ENCODE measurements at places on chromosomes 5 and 9. TPM values are rescaled to one million over a fixed set of nuclear protein-coding genes. Genes with fewer than 3 reads are reported as not detected.

GRCh38 chr5:15516486-15516885 is 16.5 kb downstream of the FBXL7 start:
- H3K4me3 ChIP-seq = no peak overlapping the region
- H3K36me3 ChIP-seq = no peaks in the 10 kb centered on the region
- H3K27me3 ChIP-seq = no peaks in the 10 kb centered on the region
- H3K27ac ChIP-seq = no peak overlapping the region

GRCh38 chr5:53575831-53576230 is 15.4 kb downstream of the NDUFS4 start:
- DNase-seq = no peak
- no peaks in the 10 kb centered on the region for H3K36me3 ChIP-seq
- H3K27ac ChIP-seq = no peak overlapping the region
- no peak overlapping the region for H3K4me3 ChIP-seq
- no peaks in the 10 kb centered on the region for H3K4me1 ChIP-seq

- no peak overlapping the region for H3K4me3 ChIP-seq
- H3K27ac ChIP-seq = no peak overlapping the region
- H3K27me3 ChIP-seq = no peaks in the 10 kb centered on the region
These were observed 232.2 kb downstream of the PDE4D start for GRCh38 chr5:59661311-59661710.

DNA sequence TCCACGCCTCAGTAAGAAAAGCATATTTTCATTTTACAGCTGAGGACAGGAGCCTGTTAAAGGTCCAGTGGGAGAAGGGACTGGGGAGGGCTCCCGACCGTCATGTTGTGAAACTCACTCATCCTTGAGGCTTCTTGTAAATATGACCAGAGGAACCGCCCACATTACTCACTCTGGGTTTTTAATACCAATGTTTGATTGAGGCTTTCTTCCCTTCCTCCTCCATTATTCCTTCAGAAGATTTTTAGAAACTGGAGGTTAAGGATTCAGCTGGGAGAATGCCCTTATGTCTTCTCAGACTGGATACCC is 61.4 kb upstream of the GLRX start:
- H3K4me1 ChIP-seq = no peaks in the 10 kb centered on the region
- no peaks in the 10 kb centered on the region for H3K27me3 ChIP-seq
- no peak for DNase-seq
- no peak overlapping the region for H3K4me3 ChIP-seq
- peaks cover 5% of the 10 kb centered on the region for H3K36me3 ChIP-seq

DNA sequence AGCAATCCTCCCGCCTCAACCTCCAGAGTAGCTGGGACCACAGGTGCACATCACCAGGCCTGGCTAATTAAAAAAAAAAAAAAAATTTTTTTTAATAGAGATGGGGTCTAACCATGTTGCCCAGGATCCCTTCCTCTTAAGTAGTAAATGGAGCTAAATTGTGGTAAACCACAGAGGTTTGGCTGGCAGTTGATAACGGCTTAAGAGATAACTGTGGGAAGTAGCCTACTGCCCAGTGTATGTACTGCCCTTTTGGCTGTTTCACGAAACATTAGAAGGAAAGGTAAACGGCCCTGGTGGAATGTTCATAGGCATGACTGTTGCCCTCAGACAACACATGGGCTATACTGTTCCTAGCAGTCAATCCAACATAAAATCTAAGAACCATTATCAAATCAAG is 44.4 kb downstream of the HMGCR start:
- no peak for DNase-seq
- H3K27me3 ChIP-seq = no peaks in the 10 kb centered on the region
- no peaks in the 10 kb centered on the region for H3K4me1 ChIP-seq
- no peak overlapping the region for H3K4me3 ChIP-seq
- no peak overlapping the region for H3K27ac ChIP-seq

The HSD17B4 gene
- polyA plus RNA-seq = 178 TPM

The ARL14EPL gene
- polyA plus RNA-seq = 0.18 TPM

Data from thymus (tissue), 14 donors.